ENCODE measurements at places on chromosomes 5 and 9.
A peak's percentile ranks its signal among the peaks of the same experiment; 100 is the strongest.

DNA sequence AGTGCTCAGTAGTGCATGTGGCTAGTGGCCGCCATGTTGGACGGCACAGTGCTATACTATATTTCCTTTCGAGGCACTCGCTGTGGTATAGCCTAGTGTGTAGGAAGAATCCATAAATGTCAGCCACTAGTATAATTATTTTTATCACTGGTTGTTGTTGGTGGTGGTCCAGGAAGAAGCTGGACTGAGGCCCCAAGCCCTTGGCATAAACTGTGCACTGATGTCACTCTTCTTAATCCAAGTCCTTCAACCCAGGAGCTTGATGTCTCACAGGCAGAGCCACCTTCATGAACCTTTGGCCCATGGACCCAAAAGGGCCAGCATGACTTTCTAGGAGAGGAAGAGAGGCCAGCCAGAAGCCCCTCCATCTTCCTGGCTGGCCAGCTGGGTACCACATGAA, 32.5 kb upstream of the SYNPO start:
- DNase-seq: no peak

GRCh38 chr5:6280425-6281100, 97.8 kb downstream of the MED10 start:
- DNase-seq: no peak

- no peak for DNase-seq
Observed at GRCh38 chr9:134854541-134854981, 26.0 kb upstream of the FCN2 start.

GRCh38 chr5:115946655-115947054, 15.6 kb upstream of the LVRN start:
- no peak for DNase-seq

DNA sequence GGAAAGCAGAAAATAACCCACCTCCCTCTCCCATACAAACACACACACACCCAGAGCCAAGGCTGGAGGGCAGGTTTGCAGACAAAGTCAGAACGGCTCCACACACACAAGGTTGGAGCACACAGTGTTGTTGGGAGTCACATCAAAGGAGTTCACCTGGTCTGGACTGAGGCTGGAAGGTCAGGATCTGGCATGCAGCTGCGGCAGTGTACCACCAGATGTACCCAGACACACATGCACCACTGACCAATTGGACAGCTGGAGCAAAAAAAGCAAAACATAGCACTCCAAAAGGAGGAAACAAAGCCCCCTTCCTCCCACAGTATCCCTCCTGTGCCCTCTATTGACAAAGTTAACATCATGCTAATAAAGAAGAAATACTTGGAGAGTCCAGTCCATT, 94.6 kb upstream of the KIF2A start:
- DNase-seq: no peak

DNA sequence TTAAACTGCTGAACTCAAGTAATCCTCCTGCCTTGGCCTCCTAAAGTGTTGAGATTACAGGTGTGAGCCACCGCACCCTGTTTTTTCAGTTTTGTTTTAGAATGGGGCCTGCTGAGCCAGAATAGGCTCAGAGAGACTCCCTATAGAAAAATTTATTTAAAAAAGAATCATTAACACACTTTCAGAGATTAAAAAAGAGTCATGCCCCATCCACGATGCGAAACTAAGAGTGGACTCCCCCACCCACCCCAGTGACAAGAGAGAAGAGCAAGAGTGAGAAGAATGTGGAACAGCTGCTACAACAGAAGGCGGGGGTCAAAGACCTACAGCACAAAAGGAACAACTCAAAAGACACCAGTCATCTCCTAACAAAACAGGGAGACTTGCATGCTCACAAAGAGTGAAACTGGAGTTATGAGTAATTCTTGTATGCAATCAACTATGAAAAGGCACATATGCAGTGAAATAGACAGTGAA, 47.2 kb downstream of the GLDC start:
- no peak for DNase-seq

DNA sequence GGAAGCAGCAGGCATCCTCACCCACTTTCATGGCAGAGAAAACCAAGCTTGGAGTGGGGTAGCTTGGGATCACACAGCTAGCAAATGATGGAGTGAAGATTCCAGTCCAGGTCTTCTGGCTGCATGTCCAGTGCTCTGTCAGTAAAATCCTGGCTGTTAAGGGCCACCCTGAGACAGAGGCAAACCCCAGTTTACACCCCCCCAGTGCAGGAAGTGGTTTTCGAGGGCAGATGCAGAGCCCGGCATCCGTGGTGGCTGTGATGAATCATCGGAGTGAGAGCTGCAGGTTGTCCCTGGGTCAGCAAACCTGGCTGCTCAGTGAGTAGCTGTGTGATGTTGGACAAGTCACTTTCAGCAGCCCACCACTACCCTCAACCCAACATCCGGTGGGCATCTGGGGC, 115.4 kb downstream of the RGS3 start:
- peak; percentile 77 for DNase-seq

DNA sequence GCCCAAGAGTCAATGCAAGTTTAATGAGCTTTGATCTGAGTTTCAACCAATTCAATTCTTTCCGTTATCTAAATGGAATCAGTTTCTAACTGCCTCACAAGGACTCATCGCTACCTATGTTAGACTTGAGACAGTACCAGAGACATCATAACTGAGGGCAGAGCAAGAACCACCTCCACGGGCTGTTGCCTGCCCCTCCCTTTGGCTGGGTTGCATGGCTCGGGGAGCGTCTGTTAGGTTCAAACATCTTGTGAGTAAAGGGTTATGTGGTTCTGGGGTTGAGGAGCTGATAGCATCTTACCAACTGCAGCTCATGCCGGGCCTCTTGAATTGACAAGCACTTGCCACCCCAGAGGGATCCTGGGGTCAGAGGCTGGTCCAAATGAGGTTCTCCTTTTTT, 457.9 kb downstream of the ENC1 start:
- no peak for DNase-seq

DNA sequence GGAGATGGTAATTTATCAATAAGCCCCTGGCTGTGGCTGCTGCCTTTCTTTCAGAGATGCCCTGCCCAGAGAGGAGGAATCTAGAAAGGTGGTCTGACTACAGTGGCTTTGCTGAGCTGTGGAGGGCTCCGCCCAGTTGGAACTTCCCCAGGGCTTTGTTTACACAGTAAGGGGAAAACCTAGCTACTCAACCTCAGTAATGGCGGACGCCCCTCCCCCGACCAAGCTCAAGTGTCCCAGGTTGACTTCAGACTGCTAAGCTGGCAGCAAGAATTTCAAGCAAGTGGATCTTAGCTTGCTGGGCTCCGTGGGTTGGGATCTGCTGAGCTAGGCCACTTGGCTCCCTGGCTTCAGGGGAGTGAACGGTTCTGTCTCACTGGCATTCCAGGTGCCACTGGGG, 865.4 kb upstream of the ACO1 start:
- no peak for DNase-seq

GRCh38 chr5:55226934-55227663, at the start of gene MCIDAS:
Gene MCIDAS, minus strand, starts transcription at chr5:55227315. Its CDS starts 177 bp downstream, at chr5:55227138.
- DNase-seq: peak; percentile 11

GRCh38 chr5:91228188-91228587, 154.9 kb downstream of the ARRDC3 start:
- DNase-seq: no peak

DNA sequence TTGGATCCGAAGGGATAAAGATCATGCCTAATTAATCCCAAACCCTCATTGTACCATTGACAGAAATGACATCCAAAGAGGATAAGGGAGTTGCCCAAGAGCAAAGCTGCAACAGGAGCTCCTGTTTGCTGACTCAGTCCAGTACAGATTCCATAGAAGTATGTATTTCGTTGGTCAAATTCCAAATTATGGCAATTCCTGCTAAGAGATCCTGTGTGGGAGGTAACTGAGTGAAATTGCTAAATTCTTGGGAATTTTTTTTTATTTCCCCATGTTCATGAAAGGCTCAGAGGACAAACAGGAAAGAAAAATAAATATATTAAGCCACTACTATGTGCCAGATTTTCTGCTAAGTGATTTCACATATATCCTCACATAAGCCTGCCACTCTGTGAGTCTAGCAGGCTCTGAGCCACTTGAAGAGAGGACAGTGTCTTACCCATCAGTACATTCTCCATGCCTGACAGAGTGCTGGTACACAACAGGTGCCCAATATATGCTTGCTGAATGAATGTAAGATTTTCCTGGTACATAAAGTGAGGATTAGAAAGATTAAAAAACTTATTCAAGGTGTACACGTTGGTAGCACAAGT, 132.7 kb downstream of the GLIS3 start:
- peak; percentile 40 for DNase-seq

GRCh38 chr9:3458806-3459475, 66.9 kb downstream of the RFX3 start:
- no peak for DNase-seq

- no peak for DNase-seq
Observed at GRCh38 chr5:29942089-29942488, 1251.4 kb upstream of the CDH6 start.

GRCh38 chr5:6714226-6715041, 1.2 kb downstream of the TENT4A start:
- DNase-seq: no peak

GRCh38 chr5:116273448-116274242, 188.8 kb downstream of the COMMD10 start:
- no peak for DNase-seq

- DNase-seq: no peak
Observed at GRCh38 chr9:125887172-125887571, 140.0 kb downstream of the PBX3 start.

DNA sequence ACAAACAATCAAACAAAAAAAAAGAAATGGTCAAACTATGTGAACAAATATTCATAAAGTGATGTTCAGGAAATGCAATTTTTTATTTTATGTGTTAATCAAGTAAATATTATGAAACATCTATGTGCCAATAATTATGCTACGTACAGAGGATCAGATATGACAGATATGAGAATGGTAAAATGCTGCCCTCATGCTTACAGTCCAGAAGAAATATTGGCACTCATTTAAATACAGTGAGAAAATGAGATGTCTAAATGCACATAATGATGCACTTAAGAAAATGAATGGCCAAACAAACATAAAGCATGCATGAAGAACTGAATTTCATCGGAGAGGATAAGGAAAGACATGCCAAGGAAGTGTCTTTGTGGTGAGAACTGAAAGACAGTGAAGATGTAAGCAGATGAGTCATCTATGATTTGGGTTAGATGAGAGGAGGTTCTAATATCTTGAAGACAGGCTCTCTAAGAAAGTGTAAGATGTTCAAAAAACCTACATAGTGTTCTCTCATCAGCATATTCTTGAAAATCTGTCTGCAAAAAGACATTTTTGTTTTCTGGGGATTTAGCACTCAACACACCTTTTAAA, 1231.1 kb upstream of the ACO1 start:
- DNase-seq: no peak

DNA sequence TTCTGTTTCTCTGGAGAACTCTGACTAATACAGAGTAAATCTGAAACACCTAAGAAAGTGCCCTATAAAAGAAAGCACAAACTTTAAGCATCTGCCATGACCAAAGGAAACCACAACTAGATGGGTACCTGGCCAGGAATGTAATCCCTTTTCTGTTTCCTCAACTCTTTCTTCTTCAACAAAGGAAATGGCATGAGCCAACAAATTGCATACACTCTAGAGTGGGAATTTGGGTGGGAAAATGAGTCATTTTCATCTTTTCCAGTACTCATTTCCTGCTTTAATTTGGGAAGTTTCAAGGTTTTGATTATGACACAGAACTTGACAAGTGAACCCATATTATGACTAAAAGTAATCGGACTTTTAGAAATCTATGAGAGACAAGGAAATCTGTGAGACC, 349.2 kb upstream of the RORB start:
- no peak for DNase-seq

- DNase-seq: no peak
Observed at GRCh38 chr5:95628933-95629332, 9.0 kb downstream of the GPR150 start.

- DNase-seq: no peak
Observed at GRCh38 chr9:18255747-18256146, 218.2 kb upstream of the ADAMTSL1 start.

DNA sequence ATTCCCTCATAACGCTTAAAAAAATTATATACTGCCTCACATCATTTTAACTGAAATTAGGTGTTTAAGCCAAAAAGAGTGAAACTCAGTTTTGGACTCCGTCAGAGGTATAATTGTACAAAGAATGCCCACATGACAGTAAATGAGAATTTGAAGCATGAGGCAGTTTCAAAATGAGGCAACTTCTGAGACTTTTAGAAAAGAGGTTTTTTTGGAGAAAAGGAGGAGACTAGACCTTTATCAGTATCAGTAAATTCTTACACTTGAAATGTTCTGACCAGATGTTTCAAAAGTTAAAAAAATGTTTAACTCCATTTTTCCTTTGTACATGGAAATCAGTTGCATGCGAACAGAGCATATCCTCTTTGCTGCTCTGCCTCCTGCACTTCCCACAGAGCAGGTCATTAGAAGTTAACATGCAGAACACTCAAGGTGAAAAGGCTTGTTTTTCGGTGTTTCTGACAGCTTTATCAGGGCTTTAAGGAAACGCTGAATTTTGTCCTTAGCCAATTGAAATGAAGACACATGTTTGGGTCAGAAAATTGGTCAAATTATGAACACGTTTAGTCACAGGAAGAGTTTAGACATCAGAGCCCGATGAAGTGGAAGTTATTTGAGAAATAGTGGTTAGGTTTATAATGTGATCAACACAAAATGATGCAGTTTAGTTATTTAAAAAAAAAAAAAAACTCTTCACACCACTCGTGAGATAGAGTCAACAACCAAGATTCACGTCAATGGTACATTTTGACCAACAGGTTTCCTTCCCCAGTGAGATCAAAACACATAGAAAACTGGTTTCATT, 59.5 kb downstream of the PIK3R1 start:
- DNase-seq: no peak

DNA sequence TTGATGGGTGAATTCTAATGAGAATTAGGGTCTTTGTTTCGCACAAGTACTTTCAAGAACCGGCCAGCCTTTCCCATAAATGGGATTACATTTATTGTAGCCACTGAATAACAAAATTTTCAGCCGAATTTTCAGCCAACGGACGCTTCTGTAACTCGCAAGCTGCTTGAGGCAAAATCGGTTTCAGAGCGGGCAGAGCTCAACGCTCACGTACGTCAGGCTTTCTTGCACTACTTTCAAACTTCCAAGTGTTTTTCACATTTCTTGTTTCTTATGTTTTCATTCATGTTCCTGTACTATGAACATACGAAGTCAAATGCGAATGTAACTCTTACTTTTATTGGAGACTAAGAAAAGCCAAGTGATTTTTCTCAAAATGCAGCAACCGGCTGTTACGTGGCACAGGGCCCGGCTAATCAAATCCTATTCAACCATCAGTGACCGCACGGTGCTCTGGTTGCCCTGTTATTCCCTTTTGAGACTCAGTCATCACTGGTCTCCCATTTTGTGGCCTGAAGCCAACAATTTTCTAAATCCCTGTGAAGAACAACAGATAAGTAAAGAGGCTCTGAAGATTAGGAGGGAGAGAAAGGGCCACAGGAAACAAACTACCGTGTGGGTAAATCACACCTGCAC, 68.5 kb downstream of the SLC28A3 start:
- no peak for DNase-seq

DNA sequence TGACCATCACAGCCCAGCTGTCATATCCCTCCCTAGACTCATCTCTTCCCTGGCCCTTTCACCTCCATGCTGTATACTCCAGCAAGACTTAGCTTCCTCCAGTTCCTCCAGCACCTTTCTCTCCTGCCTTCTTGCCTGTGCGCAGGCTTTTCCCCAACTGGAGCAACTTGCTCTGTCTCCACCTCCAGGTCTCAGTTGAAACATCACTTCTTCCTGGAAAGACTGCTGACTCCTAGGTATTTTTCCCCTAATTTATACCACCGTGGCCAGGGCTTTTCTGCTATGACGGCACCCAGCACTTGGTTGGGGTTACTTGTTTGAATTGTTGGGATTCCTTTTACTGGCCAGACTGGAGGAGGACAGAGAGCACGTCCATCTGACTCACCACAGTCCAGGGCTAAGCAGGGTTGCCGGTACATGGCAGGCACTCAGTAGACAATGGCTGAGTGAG, 67.5 kb downstream of the KCNIP1 start:
- DNase-seq: peak; percentile 14
